Activated T-helper 9 cell treated with anti-CD3 and anti-CD28 coated beads, Interleukin-2, amount 50 U/mL, for 16 hours (primary cell): ENCODE measurements at places on chromosomes 3 and 15.

GRCh38 chr15:81680829-81681228 is 306.8 kb upstream of the TMC3 start:
- no peak for DNase-seq

DNA sequence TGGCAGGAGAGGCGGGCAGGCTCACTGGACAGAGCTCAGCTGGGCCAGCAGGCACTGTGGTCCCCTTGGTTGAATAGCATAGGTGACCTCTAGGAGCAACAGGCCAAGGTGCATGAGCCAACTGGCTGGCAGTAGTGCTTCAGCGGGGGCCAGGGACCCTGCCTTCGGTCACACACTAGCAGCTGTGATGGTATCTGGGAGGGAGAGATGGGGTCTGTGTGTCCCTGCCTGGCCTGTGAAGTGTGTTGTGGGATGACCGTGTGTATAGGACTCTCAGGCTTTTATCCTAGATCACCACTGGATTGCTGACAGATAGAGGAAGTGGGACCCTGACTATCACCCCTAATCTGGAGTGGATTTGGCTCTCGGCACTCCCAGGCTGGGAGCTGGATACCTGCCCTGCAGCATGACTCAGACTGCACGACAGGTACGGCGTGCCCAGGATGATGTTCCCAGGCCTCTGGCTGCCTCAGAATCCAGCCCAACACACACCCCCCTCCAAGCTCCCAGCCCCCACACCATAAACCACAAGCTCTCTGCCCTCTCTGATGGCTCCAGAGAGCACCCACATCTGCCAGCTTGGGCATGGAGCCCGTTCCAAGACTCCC is 7.8 kb downstream of the RPS17 start:
- DNase-seq: no peak

- no peak for DNase-seq
These were observed 18.3 kb upstream of the PROK2 start for GRCh38 chr3:71803248-71803647.

DNA sequence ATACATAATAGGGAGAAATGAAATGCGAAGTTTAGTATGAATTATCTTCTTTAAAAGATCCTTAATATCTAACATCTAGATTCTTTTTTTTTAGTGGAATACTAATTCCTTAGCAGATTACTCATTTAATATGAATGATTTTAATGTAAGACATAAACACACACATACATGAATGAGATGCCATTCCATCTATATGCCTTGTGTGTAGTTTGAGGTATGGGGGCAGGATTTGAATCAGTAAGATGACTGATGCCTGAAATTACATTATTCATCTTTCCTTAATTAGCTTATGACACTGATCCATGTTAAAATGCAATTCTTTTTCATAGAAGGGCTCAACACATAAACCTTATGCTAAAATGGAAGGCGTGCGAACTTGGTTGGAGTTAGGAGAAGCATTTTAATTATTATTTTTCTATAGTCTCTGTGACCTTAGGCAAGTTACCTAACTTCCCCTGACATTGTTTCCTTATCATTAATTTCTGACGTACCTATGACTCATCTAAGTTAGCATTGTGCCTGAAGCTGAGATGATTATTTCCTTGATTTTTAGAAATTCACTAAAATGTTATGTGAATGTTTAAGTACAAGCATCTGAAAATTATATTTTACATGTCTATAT is 10.8 kb upstream of the BNIP2 start:
- no peak for DNase-seq

DNA sequence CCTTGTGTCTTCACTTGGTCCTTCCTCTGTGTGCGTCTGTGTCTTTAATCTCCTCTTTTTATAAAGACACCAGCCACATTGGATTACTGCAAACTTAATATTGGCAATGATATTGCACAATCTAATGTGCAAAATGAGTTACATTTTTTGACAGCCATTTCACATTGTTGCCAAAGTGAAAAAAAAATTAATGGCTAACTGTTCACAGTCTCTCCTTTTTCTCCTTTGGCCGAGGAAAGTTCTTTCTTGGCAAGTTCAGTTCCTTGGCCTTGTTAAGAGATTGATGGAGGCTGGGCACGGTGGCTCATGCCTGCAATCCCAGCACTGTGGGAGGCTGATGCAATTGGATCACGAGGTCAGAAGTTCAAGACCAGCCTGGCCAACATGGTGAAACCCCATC is 62.2 kb upstream of the ZNF280D start:
- no peak for DNase-seq

DNA sequence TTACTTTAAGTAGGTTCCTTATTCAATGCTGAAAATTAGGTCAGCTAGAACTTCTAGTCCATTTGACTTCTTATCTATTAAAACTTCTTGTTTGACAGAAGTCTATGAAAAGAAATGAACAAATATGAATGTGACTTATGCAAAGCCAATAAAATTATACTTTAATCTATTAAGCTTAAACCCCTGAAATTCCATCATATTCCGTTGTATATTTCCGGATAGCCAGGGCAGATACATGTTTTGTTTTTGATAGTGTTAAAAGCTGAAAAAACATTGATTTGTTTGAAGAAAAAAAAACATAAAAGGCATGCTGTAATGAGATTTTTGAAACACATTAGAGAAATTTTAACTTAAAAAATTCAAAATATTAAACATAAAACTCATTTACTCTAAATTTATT is 667.2 kb upstream of the NAALADL2 start:
- DNase-seq: no peak

- DNase-seq: no peak
These were observed 102.6 kb downstream of the ALDH1A2 start for GRCh38 chr15:57962887-57963286.

DNA sequence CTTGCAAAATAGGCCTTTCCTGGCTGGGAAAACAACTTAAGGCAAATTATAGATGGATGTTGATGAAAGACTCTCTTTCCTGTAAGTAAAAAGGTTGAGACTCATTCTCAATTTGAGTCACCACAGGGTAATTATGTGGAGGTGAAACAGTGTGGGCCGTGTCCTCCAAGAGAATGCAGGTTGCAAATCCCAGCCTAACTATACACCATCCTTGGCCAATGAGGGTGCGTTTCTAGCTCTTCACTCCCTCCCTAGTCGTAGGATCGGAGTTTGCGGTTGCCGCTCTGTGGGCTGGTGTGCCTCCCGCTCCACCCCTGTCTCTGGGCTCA is 259.9 kb downstream of the PLCL2 start:
- DNase-seq: no peak

DNA sequence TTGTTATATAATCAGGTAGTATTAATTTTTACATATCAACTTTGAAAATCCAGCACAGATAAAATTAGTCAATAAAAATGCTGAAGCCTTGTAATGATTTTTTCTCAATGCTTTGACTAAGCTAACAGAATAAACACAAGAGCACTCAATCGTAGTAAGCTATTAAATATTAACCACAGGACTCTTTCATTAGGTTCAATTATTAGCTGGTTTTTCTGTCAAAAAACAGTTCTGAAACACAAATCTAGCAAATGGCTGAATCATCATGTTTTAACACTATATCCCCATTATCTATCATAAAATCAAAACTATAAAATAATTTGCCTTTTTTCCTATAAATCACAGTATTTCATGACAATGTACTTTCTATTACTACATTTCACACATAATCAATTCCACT is 69.6 kb downstream of the PLOD2 start:
- DNase-seq: no peak

GRCh38 chr3:120563356-120564022 is 32.6 kb upstream of the NDUFB4 start:
- no peak for DNase-seq

GRCh38 chr3:149145974-149146373 is 16.5 kb downstream of the HPS3 start:
- no peak for DNase-seq

DNA sequence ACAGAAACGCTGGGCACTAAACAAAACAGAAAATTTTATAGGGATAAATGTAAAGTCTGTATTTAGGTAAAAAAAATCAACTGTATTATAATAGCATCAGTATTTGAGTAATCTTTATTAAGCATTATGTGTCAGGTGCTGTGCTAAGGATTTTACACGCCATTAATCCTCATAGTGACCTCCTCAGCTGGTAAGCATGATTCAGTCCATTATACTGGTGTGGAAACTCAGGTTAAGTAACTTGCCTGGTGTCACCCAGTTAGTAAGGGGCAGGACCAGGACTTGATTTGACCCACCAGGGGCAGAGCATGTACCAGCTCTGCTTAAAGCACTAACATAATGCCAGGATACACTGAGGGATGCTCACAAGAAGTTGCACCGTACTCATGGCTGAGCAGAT is 4.8 kb downstream of the MYO5C start:
- no peak for DNase-seq
